Muscle of leg (tissue), 16 donors: ENCODE measurements at places on chromosomes 12 and 14. TPM values are rescaled to one million over a fixed set of nuclear protein-coding genes. Genes with fewer than 3 reads are reported as not detected.

DNA sequence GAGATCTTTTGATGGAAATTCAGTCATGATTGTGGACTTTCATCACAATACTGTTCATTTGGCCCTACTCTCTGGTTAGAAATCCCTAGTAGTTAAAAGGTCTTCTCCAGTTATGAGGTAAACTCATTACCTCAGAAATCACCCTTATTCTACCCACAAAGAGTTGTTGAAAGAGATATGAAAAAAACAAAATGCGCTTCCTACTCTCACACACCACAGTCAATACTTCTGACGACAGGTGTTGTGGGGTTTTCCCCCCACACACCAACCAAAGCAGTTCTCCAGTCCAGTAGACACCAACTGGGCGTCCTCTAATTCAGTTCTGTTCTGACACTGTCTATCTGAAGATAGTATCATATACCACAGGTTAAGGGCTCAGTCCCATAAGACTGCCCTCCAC is 54.9 kb downstream of the TRMT5 start:
- H3K4me1 ChIP-seq = no peaks in the 10 kb centered on the region
- no peak overlapping the region for H3K27ac ChIP-seq
- no peak overlapping the region for H3K4me3 ChIP-seq
- no peaks in the 10 kb centered on the region for H3K27me3 ChIP-seq
- H3K36me3 ChIP-seq = no peaks in the 10 kb centered on the region
- no peak for DNase-seq

DNA sequence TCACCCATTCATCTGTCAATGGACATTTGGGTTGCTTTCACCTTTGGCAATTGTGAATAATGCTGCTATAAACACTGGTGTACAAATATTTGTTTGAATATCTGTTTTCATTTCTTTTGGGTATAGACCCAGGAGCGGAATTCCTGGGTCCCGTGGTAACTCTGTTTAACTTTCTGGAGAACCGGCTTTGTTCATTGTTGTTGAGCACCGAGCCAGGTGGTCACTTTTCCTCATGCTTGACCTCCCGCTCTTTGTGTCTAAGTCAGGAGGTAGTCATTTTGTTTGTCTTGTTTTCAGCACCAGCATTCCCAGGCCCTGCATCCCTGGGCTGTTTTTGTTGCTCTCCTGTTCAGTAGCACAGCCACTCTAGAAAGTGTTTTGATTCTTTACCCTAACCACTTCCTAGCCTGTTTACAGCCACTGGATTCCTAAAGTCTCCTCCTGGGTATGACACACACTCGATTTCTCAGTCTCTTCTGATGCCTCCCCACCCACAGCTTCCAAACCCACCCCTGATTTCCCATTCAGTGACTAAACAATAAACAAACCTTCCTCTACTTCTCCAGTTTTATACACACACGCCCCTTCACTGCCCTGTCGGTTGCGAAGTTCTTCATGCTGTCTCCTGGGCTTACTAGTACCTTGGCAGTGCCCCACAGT is 37.9 kb downstream of the B4GALNT3 start:
- H3K4me3 ChIP-seq = no peak overlapping the region
- no peak overlapping the region for H3K27ac ChIP-seq
- H3K36me3 ChIP-seq = no peaks in the 10 kb centered on the region
- H3K27me3 ChIP-seq = no peaks in the 10 kb centered on the region
- H3K4me1 ChIP-seq = peaks cover 13% of the 10 kb centered on the region
- DNase-seq = no peak

- H3K36me3 ChIP-seq = peaks cover 5% of the 10 kb centered on the region
- no peaks in the 10 kb centered on the region for H3K27me3 ChIP-seq
- no peak overlapping the region for H3K4me3 ChIP-seq
- no peak overlapping the region for H3K27ac ChIP-seq
Measured at GRCh38 chr12:57352166-57352565, 78.7 kb downstream of the R3HDM2 start.

DNA sequence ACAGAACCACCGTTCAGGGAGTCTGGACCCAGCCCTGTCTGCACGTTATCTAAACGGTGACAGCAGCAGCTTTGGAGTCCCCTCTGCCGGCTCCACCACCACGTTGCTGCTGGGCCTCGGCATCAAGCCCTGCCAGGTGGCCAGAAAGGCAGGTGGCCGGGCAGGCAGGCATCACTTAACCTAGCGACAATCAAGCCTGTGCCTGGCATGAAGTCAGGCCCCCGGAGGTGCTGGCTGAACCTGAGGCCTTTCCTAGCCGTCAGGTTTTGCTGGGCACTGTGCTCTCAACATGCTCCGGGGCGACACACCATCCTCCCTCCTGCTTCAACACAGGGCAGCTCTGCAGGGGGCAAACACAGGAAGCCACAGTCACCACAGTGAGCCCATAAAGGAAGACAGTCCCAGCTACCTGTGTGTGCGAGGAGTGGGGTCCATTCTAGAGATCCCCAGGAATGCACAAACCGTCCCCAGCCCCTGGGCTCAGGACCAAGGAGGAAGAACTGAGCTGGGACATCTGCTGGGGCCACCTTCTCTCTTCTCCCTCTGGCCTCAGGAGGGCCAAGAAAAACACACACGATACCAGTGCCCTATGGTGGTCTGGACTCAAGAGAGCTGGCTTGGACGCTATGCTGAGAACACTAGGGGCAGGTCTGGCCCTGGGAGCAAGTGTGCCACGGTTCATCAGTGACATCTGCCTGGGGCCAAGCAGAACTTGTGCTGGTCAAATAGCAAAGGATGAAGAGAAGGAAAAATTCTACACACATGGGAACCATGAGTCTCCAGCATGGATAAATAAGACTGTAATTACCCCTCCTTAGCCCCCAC is 44.7 kb downstream of the CCDC88C start:
- no peak overlapping the region for H3K4me3 ChIP-seq
- H3K27me3 ChIP-seq = peaks cover 2% of the 10 kb centered on the region
- peaks cover 93% of the 10 kb centered on the region for H3K4me1 ChIP-seq
- DNase-seq = no peak
- H3K36me3 ChIP-seq = no peaks in the 10 kb centered on the region
- peak overlapping the region; percentile 18 for H3K27ac ChIP-seq

DNA sequence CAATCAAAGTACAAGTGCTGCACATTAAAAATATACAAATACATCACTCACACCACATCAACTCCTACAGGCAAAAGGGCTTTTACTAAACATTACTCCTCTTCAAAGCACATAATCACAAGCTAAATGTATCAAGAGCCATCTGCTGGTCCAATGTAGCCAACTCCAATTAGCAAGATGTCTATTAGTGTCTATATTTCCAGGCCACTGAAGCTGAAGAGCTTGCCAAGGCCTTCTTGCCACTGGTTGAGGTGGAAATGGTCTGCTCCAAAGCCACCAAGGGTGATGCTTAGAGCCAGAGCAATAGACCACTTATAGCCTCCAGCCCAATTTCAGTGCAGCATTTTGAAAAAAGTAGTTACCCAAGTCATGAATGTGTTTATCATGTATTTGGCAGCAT is 54.4 kb downstream of the RASSF9 start:
- no peak for DNase-seq
- H3K36me3 ChIP-seq = no peaks in the 10 kb centered on the region
- H3K4me3 ChIP-seq = no peak overlapping the region
- H3K4me1 ChIP-seq = no peaks in the 10 kb centered on the region
- no peak overlapping the region for H3K27ac ChIP-seq

DNA sequence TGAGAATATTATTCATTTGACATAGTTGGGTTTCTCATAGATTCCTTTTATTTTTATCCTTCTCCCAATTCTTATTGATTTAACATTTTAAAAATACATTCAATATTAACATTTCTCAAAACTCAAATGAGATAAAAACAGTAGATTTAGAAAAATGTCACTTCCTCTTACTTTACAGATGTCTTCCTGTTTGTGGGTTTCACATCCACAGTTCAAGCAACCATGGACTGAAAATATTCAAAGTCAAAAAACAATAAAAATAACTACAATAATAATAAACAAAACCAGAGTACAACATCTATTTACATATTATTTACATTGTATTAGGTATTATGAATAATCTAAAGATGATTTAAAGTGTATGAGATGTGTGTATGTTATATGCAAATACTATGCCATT is 111.3 kb upstream of the SLC16A7 start:
- no peaks in the 10 kb centered on the region for H3K4me1 ChIP-seq
- no peaks in the 10 kb centered on the region for H3K27me3 ChIP-seq

DNA sequence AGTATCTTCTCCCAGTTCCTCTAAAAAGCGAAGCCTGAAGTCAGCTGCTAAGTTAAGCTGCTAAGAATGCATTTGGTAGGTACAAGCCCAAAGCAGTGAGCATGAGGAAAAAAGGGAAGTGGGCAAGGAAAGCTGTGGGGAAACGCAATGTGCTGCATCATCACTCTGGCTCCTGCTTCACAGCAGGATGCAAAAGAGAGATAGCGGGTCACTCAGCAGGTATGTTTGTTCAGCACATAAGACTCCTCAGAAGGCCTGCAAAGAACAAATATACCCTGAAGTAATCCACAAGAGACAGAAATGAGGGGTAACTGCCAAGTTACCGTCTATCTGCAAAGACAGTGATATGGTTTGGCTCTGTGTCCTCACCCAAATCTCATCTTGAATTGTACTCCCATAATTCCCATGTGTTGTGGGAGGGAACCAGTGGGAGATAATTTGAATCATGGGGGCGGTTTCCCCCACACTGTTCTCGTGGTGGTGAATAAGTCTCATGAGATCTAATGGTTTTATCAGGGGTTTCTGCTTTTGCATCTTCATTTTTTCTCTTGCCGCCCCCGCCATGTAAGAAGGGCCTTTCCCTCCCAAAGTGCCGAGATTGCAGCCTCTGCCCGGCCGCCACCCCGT is 127.4 kb upstream of the EGLN3 start:
- H3K4me1 ChIP-seq = peaks cover 4% of the 10 kb centered on the region
- no peak overlapping the region for H3K4me3 ChIP-seq
- H3K27ac ChIP-seq = no peak overlapping the region
- peak; percentile 72 for DNase-seq

GRCh38 chr14:63513756-63514155 is 29.4 kb downstream of the PPP2R5E start:
- no peak overlapping the region for H3K4me3 ChIP-seq
- DNase-seq = peak; percentile 15
- no peaks in the 10 kb centered on the region for H3K4me1 ChIP-seq

GRCh38 chr14:81245771-81246170 is 25.0 kb upstream of the GTF2A1 start:
- H3K4me3 ChIP-seq = no peak overlapping the region
- no peak for DNase-seq
- peaks cover 14% of the 10 kb centered on the region for H3K4me1 ChIP-seq
- no peaks in the 10 kb centered on the region for H3K27me3 ChIP-seq

DNA sequence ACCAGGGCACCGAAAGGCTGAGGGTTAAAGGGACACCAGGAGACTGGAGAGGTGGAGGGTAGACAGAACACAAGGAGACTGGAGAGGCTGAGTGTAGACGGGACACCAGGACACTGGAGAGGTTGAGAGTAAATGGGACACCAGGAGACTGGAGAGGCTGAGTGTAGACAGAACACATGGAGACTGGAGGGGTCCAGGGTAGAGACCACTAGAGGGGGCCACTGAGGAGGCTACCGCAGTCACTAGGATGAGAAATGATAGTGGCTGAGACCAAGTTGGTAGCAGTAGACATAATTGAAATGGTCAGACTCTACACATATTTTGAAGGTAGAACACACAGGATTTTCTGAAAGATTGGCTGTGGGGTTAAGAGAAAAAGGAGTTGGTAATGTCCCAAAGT is 68.2 kb downstream of the PAH start:
- no peaks in the 10 kb centered on the region for H3K4me1 ChIP-seq
- no peak overlapping the region for H3K27ac ChIP-seq
- no peak overlapping the region for H3K4me3 ChIP-seq
- no peaks in the 10 kb centered on the region for H3K27me3 ChIP-seq

DNA sequence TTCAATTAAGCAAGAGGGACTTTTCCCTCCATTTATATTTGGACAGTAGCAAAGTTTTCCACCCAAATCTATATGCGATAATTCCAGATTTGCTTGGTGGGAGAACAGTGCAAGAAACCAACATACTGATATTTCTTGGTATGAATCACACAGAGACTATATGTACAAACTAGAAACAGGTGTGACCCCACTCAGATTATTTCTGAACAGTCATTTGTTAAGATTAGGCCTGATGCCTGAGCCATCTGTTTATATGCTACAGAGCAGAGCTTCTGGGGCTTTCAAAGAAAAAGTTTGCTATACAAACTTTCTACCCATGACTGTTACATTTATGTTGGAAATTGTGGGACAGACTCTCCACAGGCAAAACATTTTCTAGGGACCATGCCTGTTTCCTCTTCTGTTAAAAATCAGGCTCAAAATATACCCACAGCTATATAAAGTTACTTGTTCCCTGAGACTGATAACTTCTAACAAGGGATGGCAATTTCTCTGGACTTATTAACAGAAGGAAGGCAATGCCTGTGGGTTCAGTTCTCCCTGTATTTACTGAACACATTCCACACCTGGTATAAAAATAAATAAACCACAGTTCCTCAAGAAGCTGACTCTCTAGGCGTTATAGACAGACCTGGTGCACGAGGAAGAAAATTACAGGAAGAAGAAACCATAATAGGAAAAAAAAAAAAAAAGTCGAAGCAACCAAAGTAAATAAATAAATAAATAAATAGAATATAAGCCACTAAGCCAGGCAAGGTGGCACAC is 8.0 kb downstream of the PTPN21 start:
- H3K27me3 ChIP-seq = peaks cover under 1% of the 10 kb centered on the region
- no peak for DNase-seq
- peaks cover 42% of the 10 kb centered on the region for H3K36me3 ChIP-seq

DNA sequence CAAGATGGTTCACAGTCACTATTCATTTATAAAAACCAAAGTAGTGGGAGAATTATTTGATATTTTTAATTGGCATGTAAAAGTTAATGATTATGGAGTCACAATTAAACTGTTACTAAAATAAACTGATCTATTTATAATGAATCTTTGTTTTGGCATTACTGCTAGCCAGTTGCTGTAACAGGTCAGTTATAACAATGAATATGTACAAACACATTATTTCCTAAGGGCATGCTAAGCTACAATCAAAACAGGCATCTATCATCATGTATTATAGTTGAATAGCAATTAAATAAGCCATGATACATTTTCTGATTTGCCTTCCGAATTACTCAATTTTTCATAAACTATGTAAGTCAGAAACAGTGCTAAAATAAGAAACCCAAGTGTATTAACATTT is 518.3 kb downstream of the SLC16A7 start:
- H3K36me3 ChIP-seq = no peaks in the 10 kb centered on the region
- no peak overlapping the region for H3K27ac ChIP-seq
- no peak overlapping the region for H3K4me3 ChIP-seq
- no peaks in the 10 kb centered on the region for H3K4me1 ChIP-seq
- no peaks in the 10 kb centered on the region for H3K27me3 ChIP-seq

GRCh38 chr12:129401572-129401971 is 502.3 kb downstream of the TMEM132D start:
- no peak overlapping the region for H3K4me3 ChIP-seq
- H3K4me1 ChIP-seq = no peaks in the 10 kb centered on the region
- DNase-seq = no peak
- no peaks in the 10 kb centered on the region for H3K36me3 ChIP-seq

PTCSC3 gene
- total RNA-seq = not detected

SDSL gene
- total RNA-seq = 0.53 TPM

OAS2 gene
- total RNA-seq = 1.8 TPM
